ENCODE measurements at places on chromosomes 5 and 9. TPM values are rescaled to one million over a fixed set of nuclear protein-coding genes. Genes with fewer than 3 reads are reported as not detected.

The CENPK gene
- 8.6 TPM for total RNA-seq

GRCh38 chr5:527646-528628, 3.7 kb upstream of the SLC9A3 start:
- DNase-seq, result no peak

The ACSL6 gene
- total RNA-seq, result 34.2 TPM

DNA sequence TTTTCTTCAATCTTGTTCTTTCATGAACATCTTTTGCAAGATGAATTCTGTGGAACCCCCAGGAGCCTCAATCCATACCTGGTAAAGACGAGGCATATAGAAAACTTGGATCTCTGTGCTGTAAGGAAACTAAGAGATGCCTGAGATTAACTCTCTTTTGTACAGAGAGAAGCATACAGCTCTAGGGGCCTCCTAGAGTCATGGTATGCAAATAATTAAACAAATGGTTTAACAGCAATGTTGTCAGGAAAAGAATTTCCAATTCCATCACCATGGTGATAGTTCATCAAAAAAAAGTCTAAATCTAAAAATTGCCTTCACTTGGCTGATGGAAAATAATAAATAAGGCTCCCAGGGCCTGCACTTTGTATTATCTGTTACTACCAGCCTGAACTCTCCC, 275.4 kb downstream of the SLIT3 start:
- no peak for DNase-seq
